NCI-H524 (cell line): ENCODE measurements at places on chromosomes 13 and 19.

DNA sequence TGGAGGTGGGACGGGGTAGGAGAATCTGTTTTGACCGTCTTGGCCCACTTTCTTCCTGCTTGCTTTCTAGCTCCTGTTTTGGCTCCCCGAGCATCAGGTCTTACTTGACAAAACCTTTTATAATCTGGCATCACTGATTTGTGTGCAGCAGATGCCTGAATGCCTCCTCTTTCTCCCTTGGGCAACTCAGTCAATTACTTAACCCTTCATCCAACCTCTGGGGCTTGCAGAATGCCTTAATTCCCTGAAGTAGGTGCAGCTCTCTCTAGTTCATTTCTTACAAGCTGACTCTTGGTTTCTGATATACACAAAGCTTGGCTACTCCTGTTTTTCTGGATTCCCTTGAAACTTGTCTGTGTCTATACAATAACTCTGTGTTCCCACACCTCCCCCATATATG is 5.7 kb upstream of the NUP58 start:
- no peak for DNase-seq

GRCh38 chr13:114027826-114028225 is 54.0 kb upstream of the C13orf46 start:
- DNase-seq: no peak

GRCh38 chr19:47674548-47674947 is 38.7 kb upstream of the EHD2 start:
- DNase-seq: no peak

- no peak for DNase-seq
These were observed 11.4 kb downstream of the TEX26 start for GRCh38 chr13:30943881-30944280.

DNA sequence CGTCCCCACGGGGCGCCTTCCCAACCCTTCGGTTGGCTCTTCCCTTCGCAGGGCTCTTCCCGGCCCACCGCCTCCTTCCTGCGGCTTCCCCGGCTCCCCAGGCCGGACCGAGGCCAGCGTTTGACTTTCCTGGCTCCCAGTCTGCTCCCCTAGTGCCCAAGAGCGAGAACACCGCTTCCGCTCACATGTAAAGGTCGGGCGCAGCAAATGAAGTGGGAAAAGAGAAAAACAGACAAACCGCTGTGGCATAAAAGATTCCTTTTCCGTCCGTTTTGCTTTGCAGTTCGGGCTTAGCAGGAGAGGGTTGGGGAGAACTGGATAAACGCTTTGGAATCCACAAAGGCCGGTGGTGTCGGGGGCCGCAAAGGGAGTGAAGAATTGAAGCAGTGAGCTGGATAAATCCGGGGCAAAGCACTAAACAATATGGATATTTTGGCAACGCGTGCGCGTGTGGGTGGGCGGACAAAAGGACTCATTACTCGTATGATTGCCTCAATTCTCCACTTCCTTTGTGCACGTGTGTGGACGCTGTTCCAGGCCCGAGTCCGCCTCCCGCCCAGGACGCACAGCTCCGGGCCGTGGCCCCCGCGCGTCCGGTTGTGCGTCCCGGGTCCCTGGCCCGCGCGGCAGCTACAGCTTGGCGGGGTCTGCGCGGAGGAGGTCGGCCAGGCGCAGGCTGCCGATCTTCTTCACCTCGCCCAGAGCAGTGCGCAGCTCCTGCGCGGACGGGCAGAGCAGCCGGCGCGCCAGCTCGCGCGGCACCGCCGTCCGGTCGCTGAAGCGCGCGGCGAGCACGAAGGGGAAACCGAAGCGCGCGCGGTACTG is 8.6 kb upstream of the CDX2 start:
- DNase-seq: peak; percentile 42

DNA sequence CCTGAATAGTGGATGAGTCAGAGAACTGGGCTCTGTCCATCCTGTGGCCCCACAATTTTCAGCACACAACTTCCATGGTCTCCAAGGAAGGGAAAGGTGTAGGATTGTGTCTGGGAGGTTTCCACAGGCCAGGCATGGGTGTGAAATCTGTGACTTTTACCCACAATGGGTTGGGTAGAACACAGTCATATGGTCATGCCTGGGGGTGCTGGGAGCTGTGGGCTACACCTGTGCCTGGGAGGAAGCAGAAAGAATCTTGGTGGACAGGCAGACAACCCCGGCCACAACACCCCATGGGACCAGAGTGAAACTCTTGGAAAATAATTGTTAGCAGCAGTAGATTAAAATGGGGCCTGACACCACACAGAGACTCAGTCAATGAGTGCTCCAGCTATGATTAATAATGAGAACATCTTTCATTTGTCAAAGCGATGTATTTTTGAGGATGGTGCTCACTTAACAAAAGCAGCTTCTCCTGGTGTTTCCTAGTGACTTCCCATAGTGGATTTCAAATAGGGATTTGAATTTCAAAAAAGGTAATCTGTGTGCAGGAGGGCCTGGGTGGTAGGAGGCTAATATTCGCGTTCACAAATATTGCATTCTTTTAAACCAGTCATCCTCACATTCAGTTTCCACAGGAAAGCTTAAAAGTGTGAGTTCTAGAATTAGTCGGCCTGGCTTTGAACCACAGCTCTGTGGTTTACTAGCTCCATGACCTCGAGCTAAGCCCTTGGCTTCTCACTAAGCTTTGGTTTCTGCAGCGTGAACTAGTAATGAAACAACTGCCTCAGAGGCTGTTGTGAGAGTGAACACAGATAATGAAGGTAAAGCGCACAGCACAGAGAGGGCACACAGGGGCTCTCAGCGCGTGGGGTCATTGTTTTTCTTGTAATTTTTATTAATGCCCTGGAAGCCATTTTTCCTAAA is 89.3 kb upstream of the UQCRFS1 start:
- no peak for DNase-seq

GRCh38 chr13:111411151-111411858 is 90.9 kb downstream of the TEX29 start:
- peak; percentile 6 for DNase-seq

DNA sequence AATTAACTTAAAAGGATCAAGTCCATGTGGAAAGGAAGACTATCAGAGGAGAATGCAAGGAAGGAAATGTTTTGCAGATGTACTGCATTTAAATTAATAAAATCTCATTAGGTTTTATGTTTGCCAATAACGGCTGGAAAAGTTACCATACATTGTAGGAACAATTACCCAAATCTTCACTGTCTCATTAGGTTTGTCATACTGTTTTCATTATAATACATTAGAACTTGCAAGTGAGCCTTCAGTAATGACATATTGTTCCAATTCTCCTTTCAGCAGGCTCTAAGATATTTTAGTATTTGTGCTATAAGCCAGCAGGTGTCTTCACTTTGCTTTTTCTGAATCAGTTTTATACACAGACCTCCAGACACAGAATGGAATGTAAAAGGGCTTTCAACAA is 661.6 kb upstream of the KLHL1 start:
- DNase-seq: no peak

GRCh38 chr13:100394005-100394695 is 194.4 kb downstream of the GGACT start:
- no peak for DNase-seq

DNA sequence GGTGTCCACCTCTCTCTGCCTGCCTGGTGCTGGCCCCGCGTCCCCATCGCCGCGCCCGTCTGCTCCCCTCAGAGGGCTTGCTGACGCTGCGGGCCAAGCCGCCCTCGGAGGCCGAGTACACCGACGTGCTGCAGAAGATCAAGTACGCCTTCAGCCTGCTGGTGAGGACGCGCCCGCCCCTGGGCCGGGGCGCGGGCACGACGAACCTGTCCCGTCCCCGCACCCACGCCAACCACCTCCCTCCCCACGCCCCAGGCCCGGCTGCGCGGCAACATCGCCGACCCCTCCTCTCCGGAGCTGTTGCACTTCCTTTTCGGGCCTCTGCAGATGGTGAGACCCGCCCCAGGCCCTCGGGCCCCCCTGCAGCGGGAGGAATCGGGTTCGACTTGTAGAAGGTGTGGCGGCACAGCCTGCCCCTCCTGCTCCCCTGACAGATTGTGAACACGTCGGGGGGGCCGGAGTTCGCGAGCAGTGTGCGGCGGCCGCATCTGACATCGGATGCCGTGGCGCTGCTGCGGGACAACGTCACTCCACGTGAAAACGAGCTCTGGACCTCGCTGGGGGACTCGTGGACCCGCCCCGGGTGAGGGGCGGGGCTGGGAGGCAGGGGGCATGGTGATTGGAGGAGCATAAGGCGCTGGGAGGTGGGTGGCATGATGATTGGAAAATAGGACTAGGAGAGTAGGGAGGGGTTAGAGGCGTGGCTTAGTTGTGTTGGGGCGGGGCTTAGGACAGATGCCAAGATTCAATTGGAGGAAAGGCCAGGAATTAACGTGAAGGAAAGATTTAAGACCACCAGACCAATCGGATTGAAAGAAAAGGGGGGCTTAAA is 6.6 kb downstream of the EPS8L1 start:
- DNase-seq: no peak

- peak; percentile 14 for DNase-seq
These were observed 776.0 kb downstream of the DACH1 start for GRCh38 chr13:71090990-71091389.

GRCh38 chr13:76474356-76474755 is 411.8 kb downstream of the KCTD12 start:
- DNase-seq: no peak

GRCh38 chr13:38767506-38768265 is 80.8 kb downstream of the FREM2 start:
- DNase-seq: no peak

DNA sequence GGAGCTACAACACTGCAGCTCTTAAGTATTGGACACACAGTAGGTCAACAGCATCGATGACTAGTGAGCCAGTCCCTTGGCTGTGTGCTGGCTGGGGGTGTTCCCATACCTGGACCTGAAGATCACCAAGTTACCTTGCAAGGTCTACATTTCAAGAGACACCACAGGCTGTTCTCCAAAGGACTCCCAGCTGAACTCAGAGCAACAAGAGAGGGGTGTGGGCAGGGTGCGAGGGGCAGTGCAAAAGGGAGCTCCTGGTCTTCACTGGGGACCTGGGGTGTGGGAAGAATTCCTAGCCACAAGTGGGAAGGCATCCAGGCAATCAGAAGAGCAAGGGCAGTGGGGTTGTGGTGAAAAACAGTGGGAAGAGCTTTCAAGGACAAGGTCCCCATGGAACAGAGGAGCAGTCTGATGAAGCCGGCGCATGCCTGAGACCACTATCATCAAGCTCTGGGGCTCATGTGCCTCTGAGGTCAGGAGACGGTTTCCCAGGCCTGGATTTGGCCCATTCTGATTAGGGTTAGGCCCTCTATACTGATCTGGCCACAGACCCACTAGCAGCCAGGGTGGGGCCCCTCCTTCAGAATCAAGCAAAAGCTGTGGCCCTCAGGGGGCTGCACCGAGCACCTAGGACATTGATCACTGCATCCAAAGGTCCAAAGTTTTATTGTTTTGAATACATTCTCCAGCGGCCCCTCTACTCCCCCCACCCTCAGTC is 4.7 kb upstream of the GSK3A start:
- DNase-seq: no peak

GRCh38 chr19:11236324-11237301 is 2.8 kb upstream of the ANGPTL8 start:
- no peak for DNase-seq

GRCh38 chr13:76832258-76832988 is 53.8 kb downstream of the KCTD12 start:
- DNase-seq: no peak

- DNase-seq: no peak
These were observed 32.2 kb downstream of the MRPL57 start for GRCh38 chr13:21208652-21209154.

- no peak for DNase-seq
These were observed 25.6 kb downstream of the LRCH1 start for GRCh38 chr13:46578590-46578975.

DNA sequence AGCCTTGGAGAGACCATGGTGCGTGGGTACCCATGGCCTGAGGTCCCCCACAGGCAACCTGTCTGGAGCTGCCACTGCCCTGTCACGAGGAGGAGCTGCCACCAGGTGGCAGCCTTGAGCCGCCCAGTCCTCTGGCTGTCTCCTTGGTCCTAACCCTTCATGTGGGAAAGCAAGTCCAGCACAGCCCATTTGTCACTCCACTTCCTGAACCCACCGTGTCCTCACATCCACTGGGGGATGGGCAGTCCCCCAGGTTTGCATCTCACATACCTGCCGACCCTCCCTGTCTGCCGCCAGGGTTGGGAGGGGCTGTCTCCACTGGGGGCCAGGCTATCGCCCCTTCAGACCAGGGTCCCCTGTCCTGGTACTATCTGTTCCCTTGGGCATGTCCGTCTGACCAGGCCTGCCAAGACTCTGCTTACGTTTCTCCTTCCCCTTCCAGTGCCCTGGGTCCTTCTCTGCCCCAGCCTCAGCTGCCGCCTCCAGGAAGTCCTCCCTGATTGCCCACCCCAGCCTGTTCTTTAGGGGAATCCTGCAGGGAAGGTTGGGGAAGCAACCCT is 4.5 kb downstream of the FAM174C start:
- peak; percentile 79 for DNase-seq

DNA sequence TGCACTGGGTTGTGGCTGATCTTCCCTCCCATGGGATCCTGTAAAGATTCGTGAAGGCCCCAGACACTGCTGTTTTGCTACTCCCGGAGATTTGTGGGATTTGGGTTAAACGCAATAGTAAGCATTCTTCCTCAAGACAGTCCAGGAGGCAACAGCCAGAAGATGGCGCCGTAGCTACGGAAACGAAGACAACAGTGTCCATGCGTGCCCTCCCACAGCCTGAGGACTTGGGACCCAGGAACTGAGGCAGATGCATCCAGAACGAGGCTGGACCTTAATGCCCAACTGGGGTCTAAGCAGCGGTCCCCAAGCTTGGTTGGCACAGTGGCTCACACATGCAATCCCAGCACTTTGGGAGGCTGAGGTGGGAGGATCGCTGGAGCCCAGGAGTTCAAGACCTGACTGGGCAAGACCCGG is 57.6 kb upstream of the ZNF507 start:
- peak; percentile 46 for DNase-seq

- no peak for DNase-seq
These were observed at the start of gene MEIOSIN for GRCh38 chr19:45733160-45733810. Gene MEIOSIN, plus strand, starts transcription at chr19:45733439. Its CDS starts 1,938 bp downstream, at chr19:45735377.

- DNase-seq: no peak
These were observed 62.8 kb downstream of the PEPD start for GRCh38 chr19:33458807-33459206.

- DNase-seq: peak; percentile 91
These were observed 29.2 kb downstream of the XPO4 start for GRCh38 chr13:20873348-20873747.

DNA sequence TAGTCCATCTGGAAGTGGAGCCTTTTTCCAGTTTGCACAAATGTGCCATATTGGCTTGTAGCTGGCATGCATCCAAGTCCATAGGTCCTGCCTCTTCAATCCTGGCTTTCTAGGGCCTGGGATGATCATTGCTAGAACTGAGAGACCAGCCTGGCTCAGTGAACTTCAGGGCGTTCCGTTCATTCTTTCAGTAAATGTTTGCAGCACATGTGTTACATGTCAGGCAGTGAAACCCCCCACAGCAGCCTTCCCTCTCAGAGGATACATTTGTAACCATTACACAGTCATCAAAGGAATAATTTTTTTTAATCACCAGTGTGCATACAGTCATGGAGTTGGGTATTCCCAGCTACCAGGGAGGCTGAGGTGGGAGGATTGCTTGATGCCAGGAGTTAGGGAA is 9.7 kb downstream of the FUT2 start:
- DNase-seq: peak; percentile 65

GRCh38 chr13:106657104-106657503 is 89.2 kb upstream of the ARGLU1 start:
- no peak for DNase-seq

GRCh38 chr13:67146523-67147130 is 83.5 kb downstream of the PCDH9 start:
- no peak for DNase-seq
